Suppressor macrophage (primary cell): ENCODE measurements at places on chromosomes 16 and 17.

DNA sequence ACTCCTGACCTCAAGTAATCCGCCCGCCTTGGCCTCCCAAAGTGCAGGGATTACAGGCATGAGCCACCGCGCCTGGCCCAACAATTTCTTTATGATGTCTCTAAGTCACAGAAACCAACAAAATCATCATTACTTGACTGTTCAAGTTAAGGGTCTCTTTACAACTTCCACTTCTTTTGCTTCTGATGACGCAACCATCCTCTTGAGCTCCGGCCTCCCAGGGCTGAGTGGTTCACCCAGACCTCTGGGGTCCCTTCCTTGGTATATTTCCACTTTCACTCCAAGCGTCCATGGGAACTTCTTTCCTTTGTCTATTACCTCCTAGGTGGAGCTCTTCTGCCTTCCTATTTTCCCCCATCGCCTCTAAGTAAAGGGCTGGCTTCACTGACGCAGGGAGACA, 253.7 kb downstream of the NTN1 start:
- DNase-seq = no peak

DNA sequence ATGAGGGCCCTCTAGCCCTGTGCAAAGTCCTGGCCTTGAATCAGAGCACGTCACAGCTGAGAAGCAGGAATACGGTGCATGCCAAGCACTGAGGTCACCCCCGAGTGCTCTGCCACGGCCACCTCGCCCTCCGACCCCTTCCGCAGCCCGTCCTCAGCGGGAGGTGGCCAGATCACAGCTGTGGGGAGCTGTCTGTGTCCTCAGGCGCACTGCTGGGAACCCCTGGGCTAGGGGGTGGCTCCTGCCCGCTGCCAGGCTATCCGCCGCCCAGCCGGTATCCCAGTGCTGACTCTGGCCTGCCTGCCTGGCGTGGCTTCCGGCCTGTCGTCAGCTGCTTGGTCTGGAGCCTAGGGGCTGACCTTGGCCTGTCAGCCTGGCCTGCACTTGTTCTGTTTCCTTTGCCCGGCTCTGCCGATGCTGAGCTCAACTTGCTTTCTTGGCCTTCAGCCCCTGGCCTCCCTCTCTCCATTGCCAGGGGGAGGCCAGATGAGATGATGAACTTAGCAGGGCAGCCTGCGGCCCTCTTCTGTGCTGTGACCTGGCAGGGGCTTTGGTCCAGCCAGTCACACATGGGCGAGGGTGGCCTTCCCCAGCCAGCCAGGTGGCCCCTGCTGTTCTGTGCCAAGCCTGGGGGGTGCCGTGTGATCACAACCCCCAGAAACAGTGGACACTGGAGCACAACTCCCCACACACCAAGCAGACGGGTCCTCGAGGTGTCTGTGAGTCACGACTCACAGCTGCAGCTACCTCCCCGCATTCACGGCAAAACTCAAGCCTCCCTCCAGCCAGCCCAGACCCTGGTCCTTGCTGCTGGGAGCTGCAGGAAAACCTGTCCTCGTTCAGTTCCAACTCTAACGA, 77.3 kb downstream of the ZDHHC7 start:
- DNase-seq = no peak

DNA sequence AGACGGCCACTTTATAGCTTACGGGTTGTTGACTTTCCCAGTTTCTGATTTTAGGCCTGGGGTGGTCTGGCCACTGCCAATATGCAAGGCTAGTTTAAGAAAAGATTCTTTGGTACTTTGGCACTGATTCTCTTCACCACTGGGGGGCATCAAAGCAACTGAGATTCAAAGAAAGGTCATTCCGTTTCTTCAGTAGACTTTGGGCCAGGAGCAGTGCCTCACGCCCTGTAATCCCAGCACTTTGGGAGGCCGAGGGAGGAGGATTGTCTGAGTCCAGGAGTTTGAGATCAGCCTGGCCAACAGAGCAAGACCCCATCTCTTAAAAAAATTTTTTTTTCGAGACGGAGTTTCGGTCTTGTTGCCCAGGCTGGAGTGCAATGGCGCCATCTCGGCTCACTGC, 53.0 kb downstream of the RPA1 start:
- peak; percentile 38 for DNase-seq

DNA sequence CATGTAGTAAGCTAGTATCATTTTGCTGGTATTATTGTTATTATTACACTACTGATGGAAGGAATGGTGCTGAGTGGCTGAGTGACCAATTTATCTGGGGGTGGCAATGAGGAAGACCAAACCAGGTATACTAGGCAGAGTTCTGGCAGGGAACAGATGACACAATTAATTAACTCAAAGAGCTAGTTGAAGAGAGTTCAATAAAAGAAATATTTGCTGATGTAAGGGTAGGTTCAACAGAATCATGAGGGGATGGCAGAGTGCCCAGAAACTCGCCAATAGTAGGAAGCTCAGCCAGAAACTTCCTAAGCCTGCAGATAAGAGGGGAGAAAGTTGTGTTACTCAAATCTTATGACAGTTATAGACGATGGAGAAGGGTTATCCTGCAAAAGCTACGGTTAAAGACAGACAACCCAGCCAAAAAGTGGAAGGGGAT, 352.5 kb downstream of the KCNJ2 start:
- DNase-seq = peak; percentile 67

DNA sequence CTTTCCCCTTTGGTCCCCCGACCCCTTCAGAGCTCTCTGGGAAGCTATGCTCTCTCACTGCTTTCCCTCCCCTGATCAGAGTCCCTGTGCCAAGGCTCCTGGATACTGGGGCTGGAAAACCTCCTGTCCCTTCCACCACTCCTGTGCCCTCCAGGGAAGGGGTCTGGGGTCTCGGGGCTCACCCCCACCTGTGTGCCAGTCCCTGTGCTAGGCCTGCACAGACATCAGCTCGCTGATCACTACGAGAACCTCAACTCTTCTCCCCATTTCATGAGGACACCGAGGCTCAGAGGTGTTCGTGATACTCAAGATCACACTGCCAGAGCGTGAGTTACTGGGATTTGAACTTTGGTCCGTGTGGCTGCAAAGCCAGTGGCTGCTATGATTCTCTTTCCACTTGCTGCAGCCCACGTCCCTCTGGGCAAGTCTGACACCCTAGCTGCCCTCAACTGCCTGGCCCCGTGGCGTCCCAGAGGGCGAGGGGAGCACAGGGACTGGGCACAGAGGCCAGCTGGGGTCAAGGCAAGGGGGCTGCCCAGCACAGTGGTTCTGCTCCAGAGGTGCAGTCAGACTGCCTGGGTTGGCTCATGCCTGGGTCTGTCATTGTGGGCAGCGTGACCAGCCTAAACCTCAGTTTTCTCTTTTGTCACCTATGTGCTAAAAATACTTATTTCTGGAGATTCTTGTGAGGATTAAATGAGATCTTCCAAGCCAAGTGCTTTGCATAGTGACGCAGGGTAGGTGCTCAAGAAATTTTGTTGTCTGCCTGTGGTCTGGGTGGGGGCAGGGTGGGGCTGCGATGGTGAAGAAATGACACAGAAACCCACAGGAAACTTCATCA, 43.8 kb upstream of the TOB1 start:
- peak; percentile 50 for DNase-seq

- no peak for DNase-seq
Observed at GRCh38 chr16:31569360-31569717, 41.6 kb downstream of the AHSP start.

DNA sequence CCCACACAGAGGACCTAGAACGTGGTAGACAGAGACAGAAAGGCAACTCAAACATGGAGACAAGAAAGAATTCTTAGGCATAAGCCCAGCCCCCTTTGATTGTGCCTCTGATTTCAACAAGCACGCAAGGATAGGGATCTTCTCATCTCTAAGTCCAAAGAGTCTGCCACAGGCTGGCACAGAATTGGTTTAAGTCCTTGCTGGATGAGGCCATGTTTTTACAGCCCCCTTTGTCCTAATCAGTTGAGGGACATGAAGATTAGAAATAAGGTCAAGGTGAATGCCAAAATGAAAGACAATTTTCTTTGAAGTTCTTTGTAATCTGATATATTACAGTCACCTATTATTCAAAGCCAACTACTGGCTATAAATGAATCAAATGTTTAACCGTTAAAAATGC, 68.0 kb upstream of the ATP2A3 start:
- DNase-seq = no peak

DNA sequence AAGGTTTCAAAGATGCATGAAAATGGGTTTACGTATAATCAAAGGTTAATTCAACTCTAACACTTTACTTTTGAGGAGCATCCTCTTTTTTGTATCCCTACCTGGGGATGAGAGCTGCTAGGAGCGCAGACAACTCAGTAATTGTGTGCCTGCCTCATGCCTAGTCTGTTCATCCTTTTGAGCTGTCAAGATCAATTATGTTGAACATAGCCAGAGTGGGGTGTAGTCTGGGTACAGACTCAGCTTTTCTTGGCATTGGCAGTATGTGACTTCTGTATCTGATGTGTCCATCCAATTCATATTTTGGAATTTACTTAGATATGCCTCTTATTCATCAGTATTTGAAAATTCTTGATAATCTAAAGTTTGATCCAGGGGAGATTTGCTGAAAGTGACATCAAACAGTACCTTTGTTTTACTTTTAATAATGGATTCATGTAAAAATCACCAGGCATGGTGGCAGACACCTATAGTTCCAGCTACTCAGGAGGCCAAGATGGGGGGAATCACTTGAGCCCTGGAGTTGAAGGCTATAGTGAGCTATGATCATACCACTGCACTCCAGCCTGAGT, 24.1 kb downstream of the PRKCA start:
- no peak for DNase-seq

- no peak for DNase-seq
Observed at GRCh38 chr17:65079489-65079900, 23.0 kb upstream of the GNA13 start.

DNA sequence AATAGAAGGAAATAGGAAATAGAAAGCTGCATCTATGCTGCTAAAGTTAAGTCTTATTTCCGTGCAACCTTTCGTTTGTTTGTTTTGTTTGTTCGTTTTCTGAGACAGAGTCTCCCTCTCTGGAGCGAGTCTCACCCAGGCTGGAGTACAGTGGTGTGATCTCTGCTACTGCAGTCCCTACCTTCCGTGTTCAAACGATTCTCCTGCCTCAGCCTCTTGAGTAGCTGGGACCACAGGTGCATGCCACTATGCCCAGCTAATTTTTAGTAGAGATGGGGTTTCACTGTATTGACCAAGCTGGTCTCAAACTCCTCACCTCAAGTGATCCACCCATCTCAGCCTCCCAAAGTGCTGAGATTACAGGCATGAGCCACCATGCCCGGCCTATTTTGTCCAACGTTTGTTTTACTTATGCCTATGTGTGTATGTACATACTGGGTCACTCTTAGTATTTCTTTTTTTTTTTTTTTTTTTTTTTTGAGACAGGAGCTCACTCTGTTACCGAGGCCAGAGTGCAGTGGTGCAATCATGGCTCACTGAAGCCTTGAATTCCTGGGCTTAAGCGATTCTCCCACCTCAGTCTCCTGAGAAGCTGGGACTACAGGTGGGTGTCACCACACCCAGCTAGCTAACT, 16.8 kb downstream of the BMERB1 start:
- DNase-seq = no peak

- DNase-seq = peak; percentile 36
Observed at GRCh38 chr17:41959336-41960095, 7.1 kb upstream of the CNP start.
